ENCODE measurements at places on chromosomes 4 and X. TPM values are rescaled to one million over a fixed set of nuclear protein-coding genes. Genes with fewer than 3 reads are reported as not detected.

Gene AFF2
- not detected for total RNA-seq

Gene SMIM43
- total RNA-seq: not detected

Gene GBA3
- total RNA-seq: not detected

Gene NPY1R
- 0.13 TPM for total RNA-seq

Gene TRPC5OS
- not detected for total RNA-seq

Gene TMEM271
- not detected for total RNA-seq

Gene SRPX2
- 143 TPM for total RNA-seq

Gene PSMD10
- total RNA-seq: 157 TPM

Gene HEPH
- total RNA-seq: 1.8 TPM

Gene EFHC2
- total RNA-seq: 0.07 TPM

Gene HTN1
- total RNA-seq: not detected

Gene ETDB
- not detected for total RNA-seq

Gene RNF175
- not detected for total RNA-seq

Gene RPS3A
- total RNA-seq: 2,351 TPM

Gene TKTL2
- total RNA-seq: not detected

Gene RAB41
- total RNA-seq: not detected

Gene ABCG2
- 7.0 TPM for total RNA-seq

Gene USP27X
- 2.7 TPM for total RNA-seq

Gene IL15
- 1.9 TPM for total RNA-seq

Gene NPY2R
- not detected for total RNA-seq

Gene ANXA10
- total RNA-seq: not detected

Gene SSX4B
- not detected for total RNA-seq

Gene ANOS1
- 2.3 TPM for total RNA-seq

All from thoracic aorta endothelial cell (primary cell).